ENCODE measurements at places on chromosomes 3 and 15.
A peak's percentile ranks its signal among the peaks of the same experiment; 100 is the strongest.

DNA sequence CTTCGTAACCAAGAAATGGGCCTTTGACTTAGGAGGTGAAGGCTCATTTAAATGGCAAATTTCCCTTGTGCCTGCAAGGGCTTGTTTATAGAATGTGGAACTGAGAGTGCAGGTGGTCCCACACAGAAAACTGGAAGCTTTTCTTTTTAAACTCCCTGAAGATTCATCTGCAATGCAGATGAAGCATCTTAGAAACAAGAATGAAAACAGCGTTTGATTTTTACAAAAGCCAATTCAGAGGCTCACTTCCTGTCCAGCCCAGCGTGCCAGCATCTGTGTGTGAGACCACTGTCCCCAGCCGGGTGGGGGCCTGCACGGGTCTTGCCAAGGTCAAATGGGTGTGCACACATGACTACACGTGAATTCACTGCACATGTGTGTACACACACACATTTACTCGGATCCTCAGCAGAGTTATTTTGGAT is 94.7 kb downstream of the LINGO1 start:
- no peak for DNase-seq

DNA sequence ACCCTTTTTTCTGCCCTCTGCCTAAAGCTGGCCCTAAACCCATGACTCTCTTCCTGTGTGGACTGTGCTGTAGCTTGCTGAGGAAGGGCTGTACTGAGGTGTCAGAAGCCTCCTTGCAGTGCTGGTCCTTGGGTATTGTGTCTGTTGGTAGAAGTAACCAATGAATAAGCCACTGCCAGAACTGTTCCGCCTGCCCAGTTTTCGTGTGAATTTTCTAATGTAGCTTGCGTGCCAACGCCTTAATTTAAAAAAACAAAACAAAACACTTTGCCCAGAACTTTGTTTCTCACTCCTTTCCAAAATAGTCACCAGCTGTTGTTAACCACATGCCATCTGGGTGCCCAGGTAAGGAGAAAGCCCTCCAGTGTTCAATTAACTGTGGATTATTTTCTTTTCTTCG is 101.9 kb downstream of the KLHL25 start:
- no peak for DNase-seq

GRCh38 chr3:187288131-187288854 is 3.2 kb downstream of the MASP1 start:
- DNase-seq = no peak

GRCh38 chr3:39147711-39148434 is 5.5 kb downstream of the CSRNP1 start:
- DNase-seq = peak; percentile 54

DNA sequence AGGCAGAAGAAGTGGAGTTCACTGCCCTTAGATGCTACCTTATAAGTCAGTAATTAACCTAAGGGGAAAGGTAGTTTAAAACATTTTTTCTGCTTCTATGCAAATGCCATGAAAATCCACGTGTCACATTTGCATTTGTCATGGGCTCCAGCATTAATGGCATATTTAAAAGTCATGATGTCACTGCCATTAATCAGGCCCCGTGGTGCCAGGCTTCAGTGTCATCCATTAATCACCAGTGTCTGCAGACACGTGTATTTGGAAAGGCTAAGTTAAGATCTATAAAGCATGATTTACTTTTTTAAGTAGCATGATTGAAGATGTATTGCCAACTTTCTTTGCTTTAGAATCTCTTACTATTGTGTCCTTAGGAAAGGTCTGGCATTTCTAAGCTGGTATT is 857.8 kb downstream of the TUSC7 start:
- no peak for DNase-seq

- no peak for DNase-seq
Measured at GRCh38 chr3:46656778-46657556, 36.5 kb downstream of the ALS2CL start.

DNA sequence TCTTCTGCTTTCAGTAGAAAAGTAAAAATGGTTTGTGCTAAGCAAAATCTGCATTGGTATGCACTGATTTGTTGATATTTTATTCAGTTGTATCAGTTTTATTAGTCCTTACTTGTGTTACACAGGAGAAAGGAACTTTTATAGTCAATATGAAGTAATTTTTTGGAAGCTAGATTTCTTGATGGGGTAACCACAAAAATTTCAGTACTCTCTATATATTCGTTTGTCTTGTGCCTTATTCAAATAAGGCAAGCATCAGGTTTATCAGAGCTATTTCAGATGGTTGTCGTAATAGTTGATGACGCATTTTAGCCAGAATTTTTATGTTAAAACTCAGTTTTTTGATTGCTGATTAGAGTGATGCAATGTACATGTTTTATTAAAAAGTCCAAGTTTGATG is 50.7 kb upstream of the NIPA1 start:
- DNase-seq = no peak

DNA sequence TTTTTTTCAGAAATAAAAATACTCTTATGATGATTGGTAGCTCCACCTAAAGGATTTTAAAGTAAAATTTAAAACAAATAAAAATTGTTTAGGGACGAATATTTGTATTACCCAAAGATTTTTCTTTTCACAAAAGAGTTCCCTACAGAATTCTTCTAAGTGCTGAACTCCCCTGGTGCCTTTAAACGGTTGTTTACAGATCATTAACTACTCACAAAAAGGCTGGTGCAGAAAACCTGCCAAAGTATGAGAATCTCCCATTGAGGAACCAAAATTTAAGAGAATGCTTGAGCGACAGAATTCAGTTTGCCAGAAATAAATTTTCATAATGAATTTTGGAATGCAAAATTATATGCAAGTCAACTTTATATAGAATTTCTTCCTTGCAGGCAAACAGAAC is 497.8 kb upstream of the NR2F2 start:
- DNase-seq = no peak

GRCh38 chr3:138289260-138289659 is 40.4 kb downstream of the NME9 start:
- no peak for DNase-seq

- no peak for DNase-seq
Measured at GRCh38 chr15:92011611-92012367, 158.3 kb downstream of the SLCO3A1 start.

DNA sequence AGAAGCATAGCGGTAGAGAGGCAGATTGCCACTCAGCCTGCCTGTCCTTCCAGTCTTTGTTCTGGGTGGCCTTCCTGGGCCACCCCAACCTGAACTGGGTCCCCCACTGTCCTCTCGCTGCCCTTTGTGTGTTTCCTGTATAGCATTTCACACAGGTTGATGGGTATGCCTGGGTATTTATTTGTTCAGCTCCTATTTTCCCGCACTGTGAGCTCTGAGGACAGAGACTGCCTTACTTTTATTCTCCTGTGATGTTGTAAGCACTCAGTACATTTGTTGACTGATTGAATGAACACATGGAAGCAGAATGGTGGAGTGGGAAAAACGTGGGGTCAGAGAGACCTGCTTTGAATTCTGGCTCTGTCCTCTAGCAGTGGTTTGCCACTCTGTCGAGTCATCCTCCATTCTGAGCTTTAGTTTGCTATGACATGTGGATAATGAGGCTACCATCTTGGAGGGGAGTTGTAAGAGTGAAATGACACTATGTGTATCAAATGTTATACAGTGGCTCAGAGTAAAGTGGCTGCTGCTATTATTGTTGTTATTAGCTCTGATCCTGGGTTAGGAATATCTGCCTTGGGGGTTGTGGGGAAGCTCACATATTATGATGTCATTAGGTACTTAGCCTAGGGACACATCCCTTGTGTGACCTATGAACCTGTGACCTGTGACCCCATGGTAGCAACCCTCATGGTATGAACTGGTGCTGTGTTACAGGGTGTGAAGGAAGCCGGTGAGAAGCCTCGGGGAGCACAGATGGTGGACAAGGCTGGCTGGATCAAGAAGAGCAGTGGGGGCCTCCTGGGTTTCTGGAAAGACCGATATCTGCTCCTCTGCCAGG is 6.4 kb downstream of the PLEKHO2 start:
- no peak for DNase-seq

DNA sequence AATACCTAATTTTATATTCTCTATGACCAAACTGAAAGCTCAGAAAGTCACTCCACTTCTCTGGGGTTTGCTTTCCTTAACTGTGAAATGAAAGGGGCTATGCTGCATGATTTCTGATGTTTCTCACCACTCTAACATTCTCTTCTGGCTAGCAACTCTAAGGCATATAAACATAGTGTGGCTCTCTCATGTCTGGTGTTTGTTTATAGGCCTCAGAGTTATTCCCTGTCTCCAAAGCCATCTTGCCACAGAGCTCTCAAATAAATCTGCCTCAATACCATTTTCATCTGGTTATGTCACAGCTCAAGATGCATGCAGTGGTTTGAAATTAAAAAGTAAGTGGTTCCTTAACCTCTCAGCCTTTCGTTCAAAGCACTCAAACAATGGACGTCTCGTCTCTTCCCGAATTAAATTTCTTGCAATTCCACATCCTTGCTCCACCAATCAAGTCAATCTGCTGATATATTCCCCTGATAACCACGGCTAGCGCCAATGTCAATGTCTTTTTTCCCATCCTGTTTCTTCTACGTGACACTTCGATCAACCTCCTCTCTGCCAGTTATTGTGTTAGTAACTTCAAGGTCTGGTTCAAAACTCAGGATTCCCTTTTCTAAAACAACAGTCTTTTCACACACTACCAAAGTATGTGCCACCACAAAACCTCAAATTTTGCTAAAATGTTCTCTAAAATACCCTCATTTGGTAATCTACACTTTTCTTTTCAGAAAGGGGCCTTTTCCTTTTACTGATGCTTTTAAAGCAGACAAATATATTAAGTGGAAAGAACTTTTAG is 16.0 kb downstream of the TOMM70 start:
- DNase-seq = no peak

- DNase-seq = no peak
Measured at GRCh38 chr3:170485696-170486095, 67.0 kb downstream of the CLDN11 start.

DNA sequence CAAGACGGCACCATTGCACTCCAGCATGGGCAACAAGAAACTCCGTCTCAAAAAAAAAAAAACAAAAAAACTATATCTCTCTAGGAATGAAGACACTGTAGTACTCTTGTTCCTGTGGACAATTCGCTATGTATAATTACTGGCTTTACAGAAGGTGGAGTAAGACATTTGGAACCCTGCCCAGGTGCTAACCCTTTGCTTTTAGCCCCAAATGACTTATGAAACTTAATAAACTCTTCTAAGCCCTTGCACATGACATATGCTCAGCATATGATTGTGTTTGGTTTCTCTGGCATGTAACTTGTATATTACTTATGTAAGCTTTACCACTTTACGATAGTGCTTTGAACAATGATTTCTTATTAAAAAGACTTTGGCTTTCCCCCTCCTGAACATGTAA is 27.3 kb upstream of the PRTG start:
- no peak for DNase-seq

DNA sequence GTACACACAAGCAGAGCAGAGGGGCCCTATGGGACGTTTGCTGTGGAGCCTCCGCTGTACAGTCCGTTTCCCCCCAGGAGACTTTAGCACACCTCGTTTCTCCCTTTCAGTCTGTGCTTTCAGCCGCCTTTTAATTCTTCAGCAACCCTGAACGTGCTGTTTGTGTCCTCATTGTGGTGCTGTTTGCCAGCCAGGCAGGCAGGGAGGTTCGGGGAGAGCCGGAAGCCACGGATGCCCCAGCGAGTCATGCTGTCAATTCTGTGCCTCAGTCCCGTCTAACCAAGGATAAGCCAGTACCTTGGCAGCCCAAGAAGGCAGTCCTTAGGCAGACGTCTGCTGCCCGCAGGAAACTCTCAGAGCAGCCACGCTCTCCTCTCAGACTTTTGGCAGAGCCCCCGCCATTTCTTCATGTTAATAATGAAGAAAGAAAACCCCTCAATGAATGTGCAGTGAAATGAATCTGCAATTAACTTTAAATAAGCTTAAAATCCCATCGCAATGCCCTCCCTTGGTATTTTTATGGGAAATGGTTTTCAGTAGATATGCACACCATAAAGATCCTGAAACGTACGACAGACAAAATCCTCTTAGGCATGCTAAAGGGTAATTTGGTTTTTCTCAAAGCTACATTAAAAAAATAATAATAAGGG is 158.6 kb downstream of the UACA start:
- DNase-seq = no peak

GRCh38 chr15:96130734-96131133 is 199.8 kb upstream of the NR2F2 start:
- DNase-seq = no peak

DNA sequence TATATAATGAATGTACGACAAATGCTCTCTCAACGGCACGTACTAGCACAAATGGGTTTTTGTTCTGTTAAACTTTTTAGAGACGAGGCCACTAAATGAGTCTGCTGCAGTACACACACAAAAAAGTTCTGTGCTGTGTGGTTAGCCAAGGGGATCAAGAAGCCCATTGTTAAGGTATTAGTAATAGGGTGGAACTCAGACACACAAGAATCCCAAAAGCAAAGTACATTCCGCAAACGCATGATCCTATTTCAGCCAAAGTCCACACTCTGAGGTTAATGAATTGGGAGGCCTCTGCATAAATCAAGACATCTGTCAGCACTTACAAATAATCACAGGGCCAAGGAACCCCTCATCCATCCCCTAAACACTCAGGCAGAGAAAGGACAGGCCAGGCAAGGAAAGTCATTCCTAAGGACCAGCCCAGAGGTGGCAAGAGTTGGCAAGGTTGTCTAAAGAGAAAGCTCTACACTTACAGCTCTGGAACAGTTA is 12.1 kb downstream of the OSBPL10 start:
- no peak for DNase-seq

DNA sequence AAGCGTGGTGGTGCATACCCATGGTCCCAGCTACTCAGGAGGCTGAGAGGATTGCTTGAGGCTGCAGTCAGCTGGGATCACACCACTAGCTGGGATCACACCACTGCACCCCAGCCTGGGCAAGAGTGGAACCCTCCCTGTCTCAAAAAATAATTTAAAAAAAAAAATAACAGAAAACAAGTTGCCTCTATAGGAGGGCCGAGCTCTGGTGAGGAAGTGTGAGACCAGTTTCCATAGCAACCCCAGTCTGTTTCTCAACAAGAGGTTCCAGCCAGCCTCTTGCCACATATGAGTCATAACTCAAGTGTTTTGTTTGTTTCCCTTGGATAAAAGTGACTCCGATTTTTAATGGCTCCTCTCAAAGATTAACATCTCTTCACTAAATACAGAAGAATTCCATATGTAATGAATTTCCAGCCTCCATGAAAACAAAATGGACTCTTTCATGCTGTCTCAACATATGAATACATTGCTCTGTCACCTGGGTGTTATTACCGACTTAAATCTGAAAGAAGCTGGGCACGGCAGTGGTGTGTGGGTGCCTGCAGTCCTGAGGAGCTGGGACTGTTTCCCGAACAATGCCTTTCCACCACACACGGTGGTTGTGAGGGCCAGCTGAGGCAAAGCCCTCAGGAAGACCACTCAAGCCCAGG is 19.7 kb downstream of the TMEM43 start:
- DNase-seq = peak; percentile 73

DNA sequence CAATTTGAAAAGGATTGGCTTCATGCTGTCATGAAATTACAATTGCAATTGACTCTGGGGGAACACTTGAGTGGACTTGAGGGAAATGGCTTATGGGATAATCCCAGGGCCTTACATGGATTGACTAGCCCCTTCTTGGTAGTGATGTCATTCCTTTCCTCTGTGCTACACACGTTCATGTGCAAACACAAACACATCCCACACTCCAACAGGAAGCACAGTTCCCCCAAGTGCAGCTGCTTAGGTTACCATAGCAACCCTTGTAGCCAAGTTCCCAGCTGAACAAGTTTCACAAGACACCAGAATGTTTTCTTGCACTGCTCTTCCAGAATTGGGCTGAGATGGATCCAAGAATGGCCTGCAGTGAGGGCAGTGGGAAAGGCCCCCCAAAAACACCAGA is 217.0 kb downstream of the ZNF621 start:
- no peak for DNase-seq

- no peak for DNase-seq
Measured at GRCh38 chr3:59777066-59777465, 727.2 kb upstream of the CFAP20DC start.

- DNase-seq = no peak
Measured at GRCh38 chr3:160005004-160005403, 16.4 kb downstream of the IL12A start.

Data from CD8-positive, alpha-beta T cell (primary cell).